GM12864 (cell line): ENCODE measurements at places on chromosomes 12 and 14.

DNA sequence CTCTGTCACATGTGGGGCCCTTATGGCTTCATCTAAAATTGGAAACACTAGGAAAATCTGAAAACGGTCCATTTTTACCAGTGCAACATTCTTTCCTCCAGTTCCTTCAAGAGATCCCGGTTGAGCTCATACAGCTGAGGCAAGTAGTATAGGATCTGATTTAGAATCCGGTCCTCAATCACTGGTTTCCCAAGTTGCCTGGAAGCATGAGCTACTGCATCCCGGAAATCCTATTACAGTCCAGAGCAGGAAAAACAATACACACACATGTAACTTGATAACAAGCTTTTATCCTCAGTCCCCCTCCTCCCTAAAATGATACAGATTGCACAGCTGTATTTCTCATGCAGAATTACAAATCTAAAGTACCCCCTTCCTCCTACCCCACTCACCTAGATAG is 67.9 kb upstream of the NR2C1 start:
- DNase-seq: no peak

DNA sequence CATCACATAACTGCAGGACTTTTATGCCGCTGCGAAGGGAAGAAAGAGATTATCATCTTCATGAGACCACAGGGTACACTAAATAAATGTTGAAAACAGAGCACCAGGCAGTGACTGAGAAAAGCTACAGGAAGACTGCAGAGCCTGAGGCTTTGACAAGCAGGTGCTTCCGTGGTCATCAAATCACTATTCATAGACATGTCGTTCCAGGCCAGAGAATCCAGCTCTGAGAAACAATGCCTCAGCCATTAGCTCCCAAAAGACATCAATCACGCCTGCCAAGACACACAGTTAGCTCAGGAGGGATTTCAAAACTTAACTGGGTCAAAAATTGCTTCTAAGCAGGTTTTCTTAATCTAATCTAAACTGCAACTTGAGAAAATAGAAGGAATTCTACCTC is 47.2 kb upstream of the GARIN6 start:
- DNase-seq: no peak

DNA sequence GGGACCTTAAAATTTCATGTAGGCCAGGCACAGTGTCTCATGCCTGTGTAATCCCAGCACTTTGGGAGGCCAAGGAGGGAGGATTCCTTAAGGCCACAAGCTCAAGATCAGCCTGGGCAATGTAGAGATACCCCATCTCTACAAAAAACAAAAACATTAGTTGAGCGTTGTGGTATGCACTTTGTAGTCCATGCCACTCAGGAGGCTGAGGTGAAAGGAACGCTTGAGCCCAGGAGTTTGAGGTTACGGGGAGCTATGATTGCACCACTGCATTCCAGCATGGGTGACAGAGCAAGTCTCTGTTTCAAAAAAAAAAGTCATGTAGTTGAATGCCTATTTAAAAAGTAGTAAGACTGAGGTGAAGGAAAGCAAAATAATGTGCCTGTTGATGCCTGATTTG is 83.5 kb downstream of the TTC6 start:
- DNase-seq: no peak

GRCh38 chr12:122024132-122024785 is 2.6 kb downstream of the BCL7A start:
- no peak for DNase-seq

GRCh38 chr12:44307506-44308168 is 471.8 kb downstream of the TMEM117 start:
- no peak for DNase-seq

GRCh38 chr14:30054201-30054600 is 126.6 kb upstream of the PRKD1 start:
- DNase-seq: no peak

DNA sequence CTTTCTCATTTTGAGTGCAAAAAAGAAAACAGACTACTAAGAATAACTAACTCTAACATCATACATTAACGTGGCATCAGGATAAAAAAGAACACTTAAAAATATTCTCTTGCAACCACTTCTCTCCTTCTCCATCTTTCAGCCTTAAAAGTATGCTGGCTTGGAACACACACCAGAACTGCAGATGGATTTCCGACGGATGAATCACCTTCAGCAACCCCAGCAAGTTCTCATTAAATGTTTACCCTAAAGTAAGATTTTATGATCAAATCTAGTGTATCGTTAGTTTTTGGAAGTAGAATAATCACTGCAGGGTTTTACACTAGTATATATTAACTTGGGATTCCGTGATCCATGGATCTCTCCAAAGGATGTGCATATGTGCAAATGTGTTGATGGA is 1.2 kb downstream of the NEK9 start:
- DNase-seq: no peak

DNA sequence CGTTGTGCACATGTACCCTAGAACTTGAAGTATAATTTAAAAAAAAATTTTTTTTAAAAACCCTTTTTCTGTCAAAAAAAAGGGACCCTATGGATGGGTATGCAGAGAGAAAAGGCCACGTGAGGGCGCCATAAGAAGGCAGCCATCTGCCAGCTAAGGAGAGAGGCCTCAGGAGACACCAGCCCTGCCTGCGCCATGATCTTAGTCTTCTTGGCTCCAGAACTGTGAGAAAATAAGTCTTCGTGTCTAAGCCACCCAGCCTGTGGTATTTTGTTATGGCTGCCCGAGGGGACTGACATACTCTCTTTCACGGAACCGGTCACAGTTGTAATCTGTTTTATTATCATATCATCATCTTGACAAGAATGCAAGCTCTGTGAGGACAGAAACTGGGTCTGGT is 174.8 kb downstream of the EFCAB11 start:
- no peak for DNase-seq

DNA sequence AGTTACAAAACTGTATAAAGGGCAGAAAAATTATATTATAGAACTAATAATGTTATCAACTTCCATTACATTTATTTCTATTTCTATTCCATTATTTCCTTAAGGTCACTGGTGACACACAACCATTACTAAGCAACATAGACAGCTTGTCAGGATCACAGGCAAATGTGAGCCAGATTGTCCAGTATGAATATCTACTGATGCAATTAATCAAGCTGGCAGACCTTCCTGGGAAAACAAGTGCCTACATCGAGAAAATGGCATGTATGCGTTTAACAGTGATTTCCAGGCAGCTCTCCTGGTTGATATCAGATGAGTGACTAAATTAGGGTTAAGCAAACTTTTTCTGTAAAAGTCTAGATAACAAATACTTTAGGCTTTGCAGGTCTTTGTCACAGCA is 36.9 kb upstream of the TSPAN8 start:
- no peak for DNase-seq

DNA sequence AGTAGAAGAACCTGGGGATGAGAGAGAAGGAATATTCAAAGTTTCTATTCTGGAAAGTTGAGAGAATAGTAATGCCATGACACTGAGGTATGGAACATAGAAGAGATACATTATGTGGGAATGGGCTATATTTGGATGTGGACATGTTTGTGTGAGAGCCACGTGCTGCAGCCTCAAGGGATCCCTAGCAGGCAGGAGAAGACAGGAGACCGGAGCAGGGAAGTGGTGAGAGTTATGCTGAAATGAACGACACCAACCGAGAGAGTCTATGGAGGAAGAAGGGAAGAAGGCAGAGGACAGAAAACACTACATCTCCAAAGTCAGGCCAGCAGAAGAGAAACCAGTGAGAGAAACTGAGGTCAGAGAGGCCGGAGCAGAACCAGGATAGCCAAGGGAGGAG is 10.0 kb upstream of the RIPK3 start:
- no peak for DNase-seq
